ENCODE measurements at places on chromosomes 11 and 22. TPM values are rescaled to one million over a fixed set of nuclear protein-coding genes. Genes with fewer than 3 reads are reported as not detected.

DNA sequence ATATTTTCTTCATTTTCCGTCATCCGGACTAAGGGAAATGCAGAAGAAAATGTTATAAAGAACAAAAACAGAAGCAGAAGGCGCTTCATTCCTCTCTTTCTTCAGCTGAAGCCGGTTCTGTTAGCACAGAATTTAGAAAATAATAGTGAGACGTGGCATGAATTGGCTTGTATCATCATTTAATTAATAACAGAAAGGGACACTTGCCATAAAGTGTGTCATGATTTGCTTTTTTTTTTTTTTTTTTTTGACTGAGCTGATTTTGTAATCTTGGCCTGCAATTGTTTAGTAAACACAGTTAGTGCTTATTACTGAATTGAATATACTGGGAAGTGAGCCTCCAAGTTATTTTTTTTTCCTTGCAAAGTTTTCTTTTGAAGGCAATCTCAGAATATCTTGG, at the start of gene MMP27:
TSS of gene MMP27 (minus strand) at position 144 of the 400 bp plus-strand sequence. CDS start at position 89, 55 bp downstream.
- H3K27ac ChIP-seq = no peak within 1 kb of the TSS
- no peaks in the 10 kb centered on the region for H3K27me3 ChIP-seq
- no peaks in the 10 kb centered on the region for H3K36me3 ChIP-seq
- DNase-seq = no peak

Gene HTR3B
- 0.16 TPM for total RNA-seq

GRCh38 chr11:121613724-121614123, 161.0 kb upstream of the SORL1-AS1 start:
- no peak overlapping the region for H3K4me3 ChIP-seq
- no peak overlapping the region for H3K27ac ChIP-seq
- H3K4me1 ChIP-seq = no peaks in the 10 kb centered on the region

DNA sequence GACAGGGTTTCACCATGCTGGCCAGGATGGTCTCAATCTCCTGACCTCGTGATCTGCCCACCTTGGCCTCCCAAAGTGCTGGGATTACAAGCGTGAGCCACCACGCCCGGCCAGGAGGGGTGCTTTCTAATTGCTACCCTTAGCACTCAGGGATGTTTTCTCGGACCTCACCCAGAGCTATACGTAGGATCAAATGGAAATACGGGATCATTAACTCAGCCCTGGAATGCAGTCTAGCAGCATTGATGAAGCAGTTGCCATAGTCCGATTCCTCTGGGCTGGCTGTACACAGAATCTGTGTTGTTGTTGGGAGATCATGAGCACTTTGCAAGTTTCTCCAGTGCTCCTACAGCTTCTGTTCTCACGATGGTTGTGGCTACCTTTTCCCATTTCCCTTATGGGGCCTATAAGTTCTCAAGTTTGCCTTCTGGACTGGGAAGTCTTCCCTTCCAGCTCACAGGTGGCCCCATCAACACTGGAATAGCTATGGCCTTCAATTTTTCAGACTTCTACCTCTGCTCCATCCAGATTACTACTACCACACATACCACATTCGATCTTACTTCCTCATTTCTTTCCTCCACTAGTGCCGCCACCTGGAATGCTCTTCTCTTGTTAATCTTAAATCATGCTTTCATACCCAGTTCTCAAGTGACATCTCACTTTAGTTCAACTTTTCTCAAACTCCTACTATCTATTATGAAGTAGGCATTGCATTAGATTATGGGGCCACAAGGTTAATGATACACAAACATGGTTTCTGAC, 16.1 kb upstream of the PCF11 start:
- H3K27ac ChIP-seq = no peak overlapping the region
- H3K36me3 ChIP-seq = no peaks in the 10 kb centered on the region
- H3K4me3 ChIP-seq = no peak overlapping the region
- H3K27me3 ChIP-seq = no peaks in the 10 kb centered on the region

GRCh38 chr11:69665669-69666068, 9.5 kb downstream of the LTO1 start:
- no peak overlapping the region for H3K4me3 ChIP-seq
- peaks cover 2% of the 10 kb centered on the region for H3K36me3 ChIP-seq
- peaks cover 3% of the 10 kb centered on the region for H3K4me1 ChIP-seq

GRCh38 chr22:45642986-45643385, 28.6 kb upstream of the ATXN10 start:
- H3K27me3 ChIP-seq = no peaks in the 10 kb centered on the region
- no peak overlapping the region for H3K4me3 ChIP-seq
- H3K36me3 ChIP-seq = no peaks in the 10 kb centered on the region
- no peak for DNase-seq

DNA sequence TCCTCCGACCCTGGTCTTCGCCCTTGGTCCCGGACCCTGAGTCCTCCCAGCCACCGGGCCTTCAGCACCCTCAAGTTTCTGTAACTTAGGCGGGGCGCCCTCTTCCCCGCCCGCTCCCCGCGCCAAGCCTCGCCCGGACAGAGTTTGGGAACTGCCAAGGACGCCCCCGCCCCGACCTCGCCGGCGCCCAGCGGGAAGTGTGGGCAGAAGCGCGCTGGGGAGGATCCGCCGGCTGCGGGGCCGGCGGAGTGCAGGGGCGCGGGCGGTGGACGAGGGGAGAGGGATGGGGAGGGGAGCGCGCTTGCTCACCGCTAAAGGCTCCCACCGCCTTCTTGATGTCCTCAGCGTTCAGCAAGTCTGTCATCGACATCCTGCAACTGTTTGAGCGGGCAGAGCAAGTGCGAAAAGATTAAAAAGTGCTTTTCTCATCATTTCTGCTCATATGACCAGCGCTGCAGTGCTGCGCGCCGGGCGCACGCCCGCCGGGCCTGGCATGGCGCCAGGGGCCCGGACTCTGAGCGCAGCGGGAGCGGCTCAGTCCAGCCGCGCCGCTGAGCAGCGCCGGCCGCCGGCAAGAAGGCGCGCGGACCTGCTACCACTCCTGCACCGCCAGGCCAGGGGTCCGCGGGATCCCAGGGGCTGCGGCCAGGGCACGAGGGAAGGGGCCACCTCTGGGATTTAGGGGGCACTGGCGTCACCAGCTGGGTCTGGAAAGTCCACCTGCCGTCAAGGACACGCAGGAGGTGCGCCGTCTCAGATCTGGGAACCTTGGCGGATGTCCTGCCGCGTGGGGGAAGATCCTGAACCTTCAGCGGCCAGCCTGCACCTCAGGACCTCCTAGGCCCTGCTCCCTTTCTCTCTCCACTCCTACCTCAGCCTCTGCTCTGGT, at the start of gene PVALB:
TSS of gene PVALB (minus strand) at position 400 of the 889 bp plus-strand sequence. CDS start at position 370, 30 bp downstream.
- H3K4me1 ChIP-seq = peaks cover 9% of the 10 kb centered on the region
- H3K36me3 ChIP-seq = no peaks in the 10 kb centered on the region
- peak within 1 kb of the TSS; percentile 67 for H3K27ac ChIP-seq
- H3K4me3 ChIP-seq = peak within 1 kb of the TSS; percentile 48

GRCh38 chr11:61657566-61658290, 22.5 kb upstream of the DAGLA start:
- peak; percentile 48 for DNase-seq
- no peak overlapping the region for H3K4me3 ChIP-seq
- H3K4me1 ChIP-seq = no peaks in the 10 kb centered on the region

Gene CELSR1
- 49.9 TPM for total RNA-seq

DNA sequence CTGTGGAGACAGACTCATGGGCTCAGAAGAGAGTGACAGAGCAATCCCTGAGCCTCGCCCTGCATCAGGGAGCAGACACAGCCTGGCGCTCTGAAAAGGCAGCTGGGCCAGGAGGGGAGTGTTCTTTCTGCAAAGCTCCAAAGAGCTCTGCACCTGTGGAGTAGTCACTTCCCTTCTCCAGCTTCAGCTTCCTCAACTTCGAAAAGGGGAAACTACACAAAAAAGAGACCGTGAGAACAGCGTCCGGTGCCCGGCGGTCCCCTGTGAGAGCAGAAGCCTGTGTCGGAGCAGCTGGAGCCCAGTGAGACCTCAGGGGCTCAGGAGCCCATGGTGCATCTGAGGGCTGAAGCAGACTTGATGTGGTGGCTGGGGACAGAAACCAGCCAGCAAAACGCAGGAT, 35.1 kb downstream of the TP53I11 start:
- H3K4me3 ChIP-seq = no peak overlapping the region
- H3K36me3 ChIP-seq = no peaks in the 10 kb centered on the region
- no peak overlapping the region for H3K27ac ChIP-seq
- no peaks in the 10 kb centered on the region for H3K27me3 ChIP-seq
- no peak for DNase-seq
- no peaks in the 10 kb centered on the region for H3K4me1 ChIP-seq

Gene CDKN1C
- total RNA-seq = 54.8 TPM

GRCh38 chr11:64063777-64064176, 28.0 kb downstream of the FLRT1 start:
- no peaks in the 10 kb centered on the region for H3K36me3 ChIP-seq
- no peaks in the 10 kb centered on the region for H3K4me1 ChIP-seq
- H3K27me3 ChIP-seq = peaks cover 2% of the 10 kb centered on the region
- DNase-seq = no peak
- no peak overlapping the region for H3K27ac ChIP-seq
- no peak overlapping the region for H3K4me3 ChIP-seq

DNA sequence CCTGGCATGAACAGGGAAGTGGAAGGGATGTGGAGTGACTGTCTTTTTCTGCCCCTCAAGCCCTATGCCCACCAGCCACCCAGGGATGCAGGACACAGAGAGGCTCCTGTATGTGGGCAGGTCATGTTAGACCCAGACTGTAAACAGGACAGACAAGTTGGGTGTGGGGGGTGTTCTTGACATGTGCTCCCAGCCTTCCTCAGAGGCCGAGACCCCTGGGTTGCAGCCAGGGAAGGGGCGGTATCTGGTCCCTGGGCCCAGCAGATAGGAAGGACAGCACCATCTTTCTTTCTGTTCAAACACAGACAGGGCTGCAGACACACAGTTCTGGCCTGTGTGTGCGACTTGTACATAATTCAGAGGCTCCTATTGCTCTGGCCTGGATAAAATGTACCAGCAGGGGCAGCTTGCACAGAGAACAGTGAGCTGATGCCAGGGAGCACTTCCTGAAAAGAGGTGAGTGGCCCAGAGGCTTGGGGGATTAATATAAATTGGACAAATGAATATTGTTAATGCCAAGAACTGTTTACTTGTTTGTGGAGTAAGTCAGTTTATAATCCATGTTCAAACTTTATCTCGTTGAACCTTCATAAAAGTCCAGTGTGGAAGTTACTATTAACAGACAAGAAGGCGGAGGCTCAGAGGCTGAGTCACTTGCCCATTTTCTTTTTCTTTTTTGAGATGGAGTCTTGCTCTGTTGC, 16.6 kb downstream of the GDPD5 start:
- H3K4me3 ChIP-seq = no peak overlapping the region
- no peak overlapping the region for H3K27ac ChIP-seq
- H3K27me3 ChIP-seq = no peaks in the 10 kb centered on the region

DNA sequence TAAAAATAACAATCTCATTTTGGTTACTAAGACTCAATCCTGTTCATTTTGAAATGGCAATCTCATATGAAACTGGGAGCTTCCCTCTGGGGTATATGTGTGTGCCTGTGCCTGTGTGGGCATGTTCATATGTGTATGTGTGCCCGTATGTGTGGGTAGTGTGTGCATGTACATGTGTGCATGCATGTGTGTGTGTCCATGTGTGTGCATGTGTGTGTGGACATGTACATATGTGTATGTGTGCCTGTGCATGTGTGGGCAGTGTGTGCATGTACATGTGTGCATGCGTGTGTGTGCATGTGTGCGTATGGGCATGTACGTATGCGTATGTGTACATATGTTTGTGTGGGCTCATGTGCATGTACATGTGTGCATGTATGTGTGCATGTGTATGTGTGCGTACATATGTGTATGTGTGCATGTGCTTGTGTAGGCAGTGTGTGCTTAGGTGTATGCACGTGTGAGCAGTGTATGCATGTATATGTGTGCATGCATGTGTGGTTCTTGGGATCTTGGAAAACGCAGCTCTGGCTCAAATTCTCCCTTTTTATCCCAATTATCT, 24.5 kb upstream of the CACNG2 start:
- no peak overlapping the region for H3K4me3 ChIP-seq
- H3K4me1 ChIP-seq = no peaks in the 10 kb centered on the region
- no peaks in the 10 kb centered on the region for H3K36me3 ChIP-seq
- H3K27me3 ChIP-seq = peaks cover 2% of the 10 kb centered on the region

Data from kidney (tissue), 22 donors.